Activated CD4-positive, CD25-positive, alpha-beta regulatory T cell treated with anti-CD3 and anti-CD28 coated beads, Interleukin-2, amount 50 U/mL, for 24 hours (primary cell): ENCODE measurements at places on chromosomes 1 and 21.

- ATAC-seq = no peak
These were observed 22.8 kb downstream of the A3GALT2 start for GRCh38 chr1:33297911-33298622.

DNA sequence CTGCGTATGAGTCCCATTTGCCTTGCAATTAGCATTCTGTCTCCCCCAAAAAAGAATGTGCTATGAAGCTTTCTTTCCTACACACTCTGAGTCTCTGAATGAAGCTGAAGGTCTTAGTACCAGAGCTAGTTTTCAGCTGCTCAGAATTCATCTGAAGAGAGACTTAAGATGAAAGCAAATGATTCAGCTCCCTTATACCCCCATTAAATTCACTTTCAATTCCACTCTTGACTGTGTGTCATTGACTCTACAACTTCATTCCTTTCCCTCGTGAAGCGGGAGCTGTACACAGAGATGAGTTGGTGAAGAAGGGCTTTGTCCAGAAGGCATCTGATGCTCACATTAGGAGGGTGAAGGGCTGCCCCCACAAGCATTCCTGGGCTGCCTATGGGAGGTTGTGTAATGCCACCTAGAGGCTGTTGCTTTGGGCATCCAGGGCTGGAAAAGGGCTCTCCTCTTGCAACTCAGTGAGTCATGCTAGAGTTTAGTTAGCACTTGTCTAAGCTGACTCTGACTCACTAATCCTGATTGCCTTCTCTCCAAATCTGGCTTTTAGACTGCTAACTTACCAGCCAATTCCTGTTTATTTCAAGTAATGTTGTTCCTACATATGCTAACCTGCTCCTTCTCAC is 1.8 kb downstream of the SPRR1B start:
- no peak for ATAC-seq

- no peak for ATAC-seq
These were observed 78.6 kb upstream of the SLC44A3 start for GRCh38 chr1:94741510-94741909.

DNA sequence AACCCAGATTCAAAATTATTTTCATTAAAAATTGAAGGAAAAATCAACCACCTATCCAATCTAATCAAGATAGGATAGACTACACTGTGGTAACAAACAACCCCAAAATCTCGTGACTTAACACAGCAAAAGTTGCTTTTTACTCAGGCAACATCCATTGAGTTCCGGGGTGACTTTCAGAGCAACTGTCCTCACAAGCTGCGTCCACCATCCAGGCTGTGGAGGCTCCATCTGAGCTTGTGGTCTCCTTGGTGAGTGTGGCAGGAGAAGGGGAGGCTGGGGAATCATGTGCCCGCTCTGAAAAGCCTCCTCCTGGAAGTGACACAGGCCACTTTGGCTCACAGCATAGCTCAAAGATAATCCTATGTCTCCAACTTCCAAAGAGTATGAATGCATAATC is 52.4 kb downstream of the CD2 start:
- ATAC-seq = no peak

GRCh38 chr1:118322331-118322730 is 137.3 kb upstream of the SPAG17 start:
- no peak for ATAC-seq
